Suprapubic skin (tissue), 4 donors: ENCODE measurements at places on chromosomes 2 and 18.

- H3K36me3 ChIP-seq = no peaks in the 10 kb centered on the region
- H3K27ac ChIP-seq = no peak overlapping the region
- H3K4me1 ChIP-seq = no peaks in the 10 kb centered on the region
Measured at GRCh38 chr2:225017713-225018112, 24.6 kb downstream of the DOCK10 start.

- peaks cover 11% of the 10 kb centered on the region for H3K36me3 ChIP-seq
- H3K27ac ChIP-seq = no peak overlapping the region
- H3K4me3 ChIP-seq = no peak overlapping the region
- H3K4me1 ChIP-seq = peaks cover 74% of the 10 kb centered on the region
Measured at GRCh38 chr2:25304826-25305596, 36.7 kb downstream of the DNMT3A start.

DNA sequence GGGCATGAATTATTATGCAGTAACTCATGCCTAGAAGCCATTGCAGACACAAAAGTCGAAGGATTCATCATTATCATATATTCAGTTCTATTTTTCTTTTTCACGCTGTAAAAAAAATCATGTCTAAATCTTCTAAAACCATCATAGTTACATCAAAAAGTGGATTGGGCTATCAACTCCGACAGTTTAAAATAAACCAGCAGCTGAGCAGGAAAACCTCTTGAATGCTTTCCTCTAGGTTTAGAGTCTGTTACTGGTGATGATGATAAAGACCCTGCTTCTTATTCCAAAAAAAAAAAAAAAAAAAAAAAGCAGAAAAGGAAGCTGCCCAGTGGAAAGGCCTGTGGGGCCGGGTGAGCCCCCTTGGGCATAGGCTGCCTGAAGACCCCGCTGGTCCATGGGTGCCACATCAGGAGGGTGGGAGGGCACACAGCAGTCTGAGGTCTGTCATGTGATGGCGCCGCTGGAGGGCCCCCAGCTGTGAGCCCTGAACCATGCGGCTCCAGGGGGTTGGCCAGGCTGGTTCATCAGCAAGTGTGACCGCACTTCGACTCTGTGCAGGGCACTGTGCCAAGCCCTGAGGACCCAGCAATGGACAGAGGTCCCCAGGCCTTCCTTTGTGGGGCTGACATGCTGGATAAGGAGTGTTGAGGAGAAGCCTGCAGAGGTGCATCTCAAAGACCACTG lies 199.6 kb downstream of the EIPR1 start:
- peaks cover 2% of the 10 kb centered on the region for H3K4me1 ChIP-seq
- H3K27ac ChIP-seq = no peak overlapping the region
- H3K36me3 ChIP-seq = peaks cover 8% of the 10 kb centered on the region

DNA sequence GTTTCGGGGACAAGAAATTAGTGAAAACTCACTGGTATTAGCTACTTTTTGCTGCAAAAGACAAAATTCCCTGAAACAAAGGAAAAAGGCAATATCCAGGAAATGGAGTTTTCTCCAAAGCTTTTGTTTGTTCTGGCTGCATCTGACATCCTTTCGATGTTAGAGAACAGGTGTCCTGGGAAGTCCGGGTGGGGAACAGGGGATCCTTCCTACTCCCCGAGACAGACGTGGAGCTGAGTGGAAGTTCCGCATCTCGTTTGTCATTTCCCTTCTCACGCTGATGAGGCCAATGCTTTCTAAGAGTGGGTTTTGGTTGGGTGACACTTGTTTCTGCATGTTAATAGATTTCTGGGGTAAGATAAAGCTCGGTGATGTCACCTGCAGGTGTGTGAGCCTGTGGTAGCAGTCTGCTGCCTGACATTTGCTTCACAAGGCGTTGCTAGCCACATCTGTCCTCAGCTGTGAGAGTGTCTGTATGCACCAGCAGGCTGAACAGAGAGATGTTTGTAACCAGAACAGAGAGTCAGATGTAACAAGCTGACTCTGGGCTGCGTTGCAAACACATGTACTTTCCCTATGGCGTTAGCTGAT lies 125.9 kb downstream of the ACOXL start:
- peaks cover 47% of the 10 kb centered on the region for H3K27me3 ChIP-seq
- H3K4me3 ChIP-seq = no peak overlapping the region
- H3K36me3 ChIP-seq = no peaks in the 10 kb centered on the region
- no peak overlapping the region for H3K27ac ChIP-seq

DNA sequence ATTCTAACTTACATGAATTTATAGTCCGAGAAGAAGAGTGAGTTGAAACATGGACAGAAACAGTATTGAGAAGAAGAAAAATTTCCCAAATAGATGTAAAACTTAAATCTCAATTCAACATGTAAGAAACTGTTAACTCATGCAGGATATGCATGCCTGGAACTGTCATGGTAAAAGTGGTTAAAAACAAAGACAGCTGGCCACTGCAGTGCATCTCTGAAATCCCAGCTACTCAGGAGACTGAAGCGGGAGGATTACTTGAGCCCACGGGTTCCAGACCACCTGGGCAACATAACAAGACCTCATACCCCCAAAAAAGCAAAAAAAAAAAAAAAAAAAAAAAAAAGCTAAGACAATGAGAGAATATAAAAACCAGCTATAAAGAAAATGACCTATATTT lies 93.0 kb upstream of the TTC27 start:
- H3K27ac ChIP-seq = no peak overlapping the region
- H3K36me3 ChIP-seq = peaks cover 41% of the 10 kb centered on the region
- no peaks in the 10 kb centered on the region for H3K4me1 ChIP-seq
- H3K4me3 ChIP-seq = no peak overlapping the region
- no peaks in the 10 kb centered on the region for H3K27me3 ChIP-seq
- DNase-seq = no peak

- H3K27ac ChIP-seq = no peak overlapping the region
- no peaks in the 10 kb centered on the region for H3K36me3 ChIP-seq
- no peak overlapping the region for H3K4me3 ChIP-seq
- H3K27me3 ChIP-seq = no peaks in the 10 kb centered on the region
- no peak for DNase-seq
Measured at GRCh38 chr18:44758861-44759631, 78.4 kb downstream of the SETBP1 start.

DNA sequence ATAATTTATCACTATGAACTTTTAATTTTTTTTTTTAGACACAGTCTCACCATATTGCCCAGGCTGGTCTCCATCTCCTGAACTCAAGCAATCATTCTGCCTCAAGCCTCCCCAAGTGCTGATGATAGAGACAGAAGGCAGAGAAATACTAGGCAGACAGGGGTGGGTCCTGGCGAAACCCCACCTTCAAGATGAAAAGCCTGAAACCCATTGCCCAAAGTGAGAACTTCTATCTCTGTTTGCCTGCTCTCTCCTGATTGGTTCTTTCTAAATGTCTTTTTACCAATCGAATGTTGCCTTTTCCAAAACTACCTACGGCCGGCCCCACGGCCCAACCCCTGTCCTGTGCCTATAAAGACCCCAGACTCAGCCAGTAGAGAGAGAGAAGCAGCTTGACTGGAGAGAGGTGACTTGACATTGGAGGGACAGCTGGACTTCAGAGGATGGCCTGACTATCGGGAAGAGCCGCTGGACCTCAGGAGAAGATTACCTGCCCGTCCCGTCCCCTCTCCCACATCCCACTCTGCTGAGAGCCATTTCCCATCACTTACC lies 21.9 kb downstream of the PRKD3 start:
- H3K4me3 ChIP-seq = no peak overlapping the region
- no peak overlapping the region for H3K27ac ChIP-seq
- H3K27me3 ChIP-seq = no peaks in the 10 kb centered on the region
- peaks cover 28% of the 10 kb centered on the region for H3K4me1 ChIP-seq
- no peaks in the 10 kb centered on the region for H3K36me3 ChIP-seq

DNA sequence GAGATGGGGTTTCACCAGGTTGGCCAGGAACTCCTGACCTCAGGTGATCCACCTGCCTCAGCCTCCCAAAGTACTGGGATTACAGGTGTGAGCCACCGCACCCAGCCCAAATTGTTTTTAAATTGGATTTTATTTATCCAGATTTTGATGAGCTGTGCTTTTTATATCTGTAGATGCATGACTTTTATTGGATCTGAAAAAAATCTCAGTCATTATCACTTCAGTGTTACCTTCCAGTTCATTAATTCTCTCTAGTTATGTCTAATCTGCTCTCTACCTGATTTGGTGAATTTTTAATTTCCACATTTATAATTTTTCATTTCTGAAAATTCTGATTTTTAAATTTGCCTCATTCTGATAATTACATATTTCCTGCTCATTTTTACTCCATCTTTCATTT lies 13.5 kb downstream of the AGFG1 start:
- H3K27me3 ChIP-seq = no peaks in the 10 kb centered on the region
- DNase-seq = no peak
- H3K4me1 ChIP-seq = peaks cover 17% of the 10 kb centered on the region
- H3K4me3 ChIP-seq = no peak overlapping the region
- no peaks in the 10 kb centered on the region for H3K36me3 ChIP-seq

DNA sequence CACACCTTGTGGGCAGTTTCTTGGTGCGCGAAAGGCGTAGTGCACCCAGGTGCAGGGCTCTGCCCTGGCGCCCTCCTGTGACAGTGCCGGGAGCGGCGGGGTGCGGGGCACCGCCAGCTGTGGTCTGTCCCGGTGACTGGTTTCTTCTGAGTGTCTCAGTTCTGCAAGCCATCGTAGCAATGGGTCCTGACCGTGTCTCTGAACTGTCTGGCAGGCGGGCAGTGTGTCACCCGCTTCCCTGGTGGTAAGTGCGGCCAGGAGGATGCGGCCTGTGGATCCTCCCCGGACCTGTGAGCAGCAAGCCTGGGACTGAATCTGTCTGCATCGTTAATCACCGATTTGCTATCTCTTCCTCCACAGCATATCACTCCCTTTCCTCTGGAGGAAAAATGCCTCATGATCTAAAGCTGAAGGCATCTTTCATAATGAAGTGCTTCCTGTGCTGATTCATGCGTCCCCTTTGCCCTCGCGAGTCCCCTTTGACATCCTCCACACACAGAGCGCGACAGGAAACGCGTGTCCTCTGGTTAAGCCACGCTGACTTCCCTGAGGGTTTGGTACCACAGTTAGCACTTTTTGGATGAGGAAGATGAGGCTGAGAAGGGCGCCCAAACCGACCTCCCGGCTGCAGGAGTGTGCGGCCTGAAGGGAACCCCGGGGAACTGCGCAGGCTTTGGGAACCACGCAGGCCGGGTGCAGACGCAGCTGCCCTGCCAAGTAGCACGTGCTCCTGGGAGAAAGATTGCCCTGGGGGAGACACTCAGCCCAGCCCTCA lies 416.0 kb upstream of the HS6ST1 start:
- H3K36me3 ChIP-seq = no peaks in the 10 kb centered on the region
- H3K4me1 ChIP-seq = peaks cover 37% of the 10 kb centered on the region
- DNase-seq = no peak
- no peaks in the 10 kb centered on the region for H3K27me3 ChIP-seq
- no peak overlapping the region for H3K27ac ChIP-seq

DNA sequence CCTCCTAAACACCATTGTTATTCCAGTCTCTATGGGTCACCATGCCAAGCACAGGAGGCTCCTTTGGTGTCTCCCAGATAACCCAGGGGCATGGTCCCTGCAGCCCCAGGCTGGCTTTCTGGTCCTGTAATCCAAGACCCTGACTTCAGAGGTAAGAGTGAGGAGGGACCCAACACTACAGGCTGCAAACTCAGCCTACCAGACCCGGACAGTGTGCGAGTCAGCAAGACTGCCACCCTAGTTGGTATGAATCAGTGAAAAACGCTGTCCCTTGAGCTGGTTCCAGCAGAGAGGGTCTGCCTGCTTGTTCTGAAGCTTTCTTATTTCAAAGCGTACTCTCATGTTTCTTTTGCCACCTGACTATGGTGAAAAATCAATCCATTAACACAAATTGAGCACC lies 47.6 kb upstream of the ZFP36L2 start:
- peak overlapping the region; percentile 59 for H3K27ac ChIP-seq
- no peaks in the 10 kb centered on the region for H3K27me3 ChIP-seq
- no peak overlapping the region for H3K4me3 ChIP-seq
- no peaks in the 10 kb centered on the region for H3K36me3 ChIP-seq
- H3K4me1 ChIP-seq = peaks cover 38% of the 10 kb centered on the region

- no peaks in the 10 kb centered on the region for H3K36me3 ChIP-seq
- DNase-seq = peak; percentile 88
- no peak overlapping the region for H3K4me3 ChIP-seq
- peak overlapping the region; percentile 43 for H3K27ac ChIP-seq
- H3K27me3 ChIP-seq = no peaks in the 10 kb centered on the region
Measured at GRCh38 chr2:109324861-109325260, 195.9 kb downstream of the SH3RF3 start.

GRCh38 chr18:61891271-61891670 lies 1.5 kb downstream of the RNF152 start:
- peak overlapping the region; percentile 88 for H3K4me3 ChIP-seq
- no peaks in the 10 kb centered on the region for H3K27me3 ChIP-seq
- H3K27ac ChIP-seq = no peak overlapping the region

GRCh38 chr18:46424898-46425297 lies 232.1 kb downstream of the LOXHD1 start:
- H3K27me3 ChIP-seq = no peaks in the 10 kb centered on the region
- H3K27ac ChIP-seq = no peak overlapping the region
- DNase-seq = no peak

DNA sequence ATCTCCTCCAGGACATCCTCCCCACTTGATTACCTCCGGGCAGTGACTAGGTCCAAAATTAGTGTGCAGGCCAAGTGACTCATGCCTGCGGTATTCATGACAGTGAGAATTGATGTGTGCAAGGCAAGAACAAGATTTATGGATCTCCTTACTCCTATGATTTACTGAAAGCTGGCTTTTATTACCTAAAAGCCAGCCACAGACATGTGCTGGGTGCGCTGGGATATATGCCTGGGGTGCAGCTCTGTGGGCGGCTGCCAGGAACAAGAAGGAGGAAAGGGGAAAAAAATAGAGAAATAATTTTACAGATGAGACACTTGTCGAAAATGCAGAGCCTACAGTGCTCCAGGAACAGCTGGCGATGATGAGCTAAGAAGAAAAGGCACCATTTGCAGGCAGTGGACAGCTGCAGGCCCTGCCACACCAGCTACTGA lies 359.3 kb downstream of the CMPK2 start:
- H3K36me3 ChIP-seq = no peaks in the 10 kb centered on the region
- DNase-seq = no peak
- H3K27me3 ChIP-seq = no peaks in the 10 kb centered on the region
- H3K27ac ChIP-seq = no peak overlapping the region
- H3K4me1 ChIP-seq = no peaks in the 10 kb centered on the region

GRCh38 chr2:27849558-27850205 lies 40.5 kb downstream of the RBKS start:
- no peak for DNase-seq
- H3K27ac ChIP-seq = no peak overlapping the region
- no peaks in the 10 kb centered on the region for H3K36me3 ChIP-seq
- no peaks in the 10 kb centered on the region for H3K27me3 ChIP-seq

GRCh38 chr2:204917089-204917701 lies 371.9 kb downstream of the PARD3B start:
- no peak for DNase-seq
- H3K36me3 ChIP-seq = no peaks in the 10 kb centered on the region
- H3K4me3 ChIP-seq = no peak overlapping the region
- H3K27me3 ChIP-seq = no peaks in the 10 kb centered on the region

GRCh38 chr18:5710676-5711075 lies 166.9 kb upstream of the EPB41L3 start:
- no peaks in the 10 kb centered on the region for H3K27me3 ChIP-seq
- no peaks in the 10 kb centered on the region for H3K36me3 ChIP-seq
- no peak overlapping the region for H3K4me3 ChIP-seq
- no peak for DNase-seq

- peaks cover 7% of the 10 kb centered on the region for H3K36me3 ChIP-seq
- no peaks in the 10 kb centered on the region for H3K27me3 ChIP-seq
- no peak overlapping the region for H3K4me3 ChIP-seq
- no peak for DNase-seq
- H3K27ac ChIP-seq = no peak overlapping the region
- no peaks in the 10 kb centered on the region for H3K4me1 ChIP-seq
Measured at GRCh38 chr2:33579227-33579626, 19.9 kb downstream of the FAM98A start.
